ENCODE measurements at places on chromosomes 13 and 19.
A peak's percentile ranks its signal among the peaks of the same experiment; 100 is the strongest.

DNA sequence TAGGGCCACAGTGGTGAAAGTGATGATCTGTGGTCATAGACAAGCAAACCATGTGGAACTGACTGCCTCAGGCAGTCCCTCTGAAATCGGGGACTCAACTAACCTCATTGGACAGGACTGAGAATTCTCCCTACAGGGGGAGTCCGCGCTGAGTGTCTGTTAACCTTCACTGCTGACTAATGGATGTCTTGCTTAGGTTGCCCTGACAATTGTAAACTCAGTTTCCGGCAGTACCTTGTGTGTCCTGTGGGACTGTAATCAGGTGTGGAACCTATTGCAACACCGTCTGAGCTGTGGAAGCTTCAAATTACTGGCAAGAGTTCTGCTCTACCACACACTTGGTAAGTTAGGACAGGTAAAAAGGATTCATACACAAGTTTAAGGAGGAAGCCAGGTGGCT lies 21.8 kb downstream of the ZNF77 start:
- no peak for DNase-seq

DNA sequence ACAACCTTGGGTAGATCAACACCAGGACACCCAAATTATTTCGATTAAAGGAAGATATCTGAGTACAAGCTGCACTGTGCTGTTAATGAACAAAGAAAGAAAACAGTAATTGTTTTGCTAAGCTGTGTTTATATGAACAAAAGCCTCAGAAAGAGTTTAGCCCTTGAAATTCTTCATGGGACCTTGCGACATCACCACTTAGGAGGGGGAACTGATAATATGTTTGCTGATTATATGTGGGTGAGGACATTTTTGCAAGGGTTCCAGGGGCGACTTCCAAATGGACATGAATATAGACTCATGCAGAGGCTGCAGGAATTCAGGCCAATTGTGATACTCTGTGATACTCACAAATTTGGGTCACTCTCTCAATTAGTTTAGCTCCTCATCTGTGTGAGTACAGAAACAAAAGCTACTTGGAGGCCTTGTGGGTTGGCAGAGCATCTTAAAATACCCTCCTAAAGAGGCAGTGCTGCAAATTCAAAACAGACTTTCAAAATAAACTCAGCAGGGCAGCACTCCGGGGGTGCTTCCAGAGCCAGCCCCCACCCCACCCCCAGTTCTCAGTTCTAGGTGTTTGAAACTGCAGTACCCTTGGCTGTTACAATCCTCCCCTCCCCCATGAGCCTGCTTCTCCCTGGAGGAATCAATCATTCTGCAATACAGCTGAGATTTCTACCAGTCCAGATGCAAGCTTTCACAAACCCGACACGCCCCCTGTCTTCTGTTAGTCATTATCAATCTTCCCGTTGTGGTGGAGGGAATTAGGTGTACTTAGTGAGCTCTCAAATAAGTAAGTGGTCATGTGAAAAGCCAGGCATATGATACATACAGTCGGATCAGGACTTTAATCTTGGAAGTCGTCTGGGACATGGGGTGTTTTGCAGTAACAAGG lies 97.0 kb upstream of the MBNL2 start:
- DNase-seq = peak; percentile 60

DNA sequence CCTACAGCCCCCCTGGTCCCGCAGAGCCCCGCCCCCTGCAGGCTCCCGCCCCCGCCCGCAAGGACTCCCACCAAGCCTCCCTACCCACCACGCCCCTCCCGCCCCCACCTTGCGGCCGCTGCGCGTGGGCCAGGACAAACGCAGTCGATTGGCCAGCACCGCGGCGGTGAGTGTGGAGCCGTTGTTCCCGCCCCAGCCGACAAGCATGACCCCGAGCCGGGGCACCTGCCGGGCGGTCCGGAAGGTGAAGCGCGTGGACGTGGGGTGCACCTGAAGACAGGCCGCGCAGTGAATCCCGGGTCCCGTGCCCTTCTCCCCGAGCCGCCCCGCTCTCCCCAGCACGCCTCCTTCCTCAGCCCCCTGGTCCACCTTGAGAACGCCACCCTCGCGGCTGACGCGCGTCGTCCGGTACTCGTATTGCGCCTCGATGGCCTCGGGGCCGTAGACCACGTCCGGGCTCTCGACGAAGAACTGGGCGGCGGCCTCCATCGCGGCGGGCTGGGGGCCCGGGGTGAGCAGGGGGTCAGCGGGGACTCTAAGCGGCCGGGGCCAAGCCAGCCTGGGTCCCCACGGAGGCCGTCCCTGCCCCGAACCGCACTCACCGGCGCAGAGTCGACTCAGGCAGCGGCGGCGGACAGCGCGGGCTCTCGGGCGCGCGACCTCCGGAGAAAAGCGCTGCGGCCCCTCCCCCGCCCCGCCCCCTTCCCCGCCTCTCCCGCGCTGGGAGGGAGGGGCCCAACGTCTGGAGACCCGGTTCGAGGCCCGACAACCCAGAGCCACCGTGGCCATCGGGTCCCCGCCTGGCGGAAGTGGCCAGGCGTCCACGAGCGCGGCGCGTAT lies at the start of gene ISYNA1:
Gene ISYNA1, minus strand, starts transcription at position 643 of the 840 bp plus-strand sequence. Its CDS starts 154 bp downstream, at position 489.
- DNase-seq = peak; percentile 59

DNA sequence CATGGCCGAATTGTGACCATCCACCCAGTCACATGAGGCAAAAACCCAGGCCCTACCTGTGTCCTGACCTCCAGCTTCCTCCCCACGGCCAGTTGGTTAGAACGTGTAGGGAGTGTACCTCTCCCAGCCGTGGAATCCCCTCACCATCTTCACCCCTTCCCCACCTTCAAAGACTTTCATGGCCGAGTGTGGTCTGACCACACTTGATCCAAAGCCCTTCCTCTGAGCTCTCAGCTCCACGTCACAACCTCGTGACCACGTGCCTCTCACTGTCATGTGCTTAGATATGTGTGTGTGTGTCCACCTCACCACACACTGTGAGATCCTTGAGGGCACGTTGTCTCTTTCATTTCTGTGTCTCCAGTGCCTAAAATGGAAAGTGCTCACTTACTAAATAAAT lies 48.6 kb upstream of the UBE2L5 start:
- no peak for DNase-seq

GRCh38 chr13:41954226-41954625 lies 6.7 kb downstream of the VWA8 start:
- no peak for DNase-seq

GRCh38 chr13:33284031-33284430 lies 1.5 kb downstream of the STARD13 start:
- peak; percentile 43 for DNase-seq

All from EL (cell line).